ENCODE measurements at places on chromosomes 7 and 10.

GRCh38 chr10:133274751-133275683 lies 1.7 kb downstream of the ADAM8 start:
- DNase-seq: no peak

GRCh38 chr7:5435291-5436002 lies 11.8 kb upstream of the TNRC18 start:
- DNase-seq: no peak

DNA sequence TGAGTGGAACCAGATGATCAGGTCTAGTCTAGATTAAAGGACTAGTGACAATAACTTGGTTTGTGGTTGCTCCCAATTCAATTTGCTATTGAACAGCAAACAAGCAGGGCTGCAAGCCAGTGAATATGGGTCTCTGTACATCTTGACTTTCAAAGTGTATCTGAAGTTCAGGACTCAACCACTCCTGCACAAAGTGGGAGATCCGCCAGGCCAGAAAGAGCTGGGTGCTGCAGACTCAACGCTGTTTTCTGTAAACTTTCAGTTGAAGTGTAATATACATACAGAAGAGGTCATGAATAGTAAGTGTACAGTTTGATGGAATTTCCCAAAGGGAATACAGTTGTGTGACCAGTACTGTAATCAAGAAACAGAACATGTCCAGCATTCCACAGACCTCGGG lies 416.6 kb downstream of the RPS24 start:
- DNase-seq: no peak

DNA sequence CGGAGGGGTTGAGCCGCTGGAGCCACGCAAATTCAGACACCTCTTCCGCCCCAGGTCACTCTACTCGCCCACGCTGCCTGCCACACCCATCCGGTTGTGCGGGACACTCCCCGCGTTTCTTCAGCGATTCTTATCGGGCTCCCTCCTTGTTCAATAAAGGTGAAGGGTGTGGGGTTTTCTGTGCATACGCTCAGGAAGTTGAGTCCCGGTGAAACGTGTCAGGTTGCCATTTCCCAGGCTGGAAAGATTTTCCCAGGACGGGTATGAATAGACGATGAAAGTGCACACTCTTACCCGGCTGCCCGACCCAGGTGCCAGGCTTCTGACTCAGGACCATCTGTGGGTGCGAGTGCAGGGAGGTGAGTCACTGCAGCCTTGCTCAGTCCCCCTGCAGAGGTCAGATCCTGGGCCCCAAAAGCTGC lies 22.0 kb downstream of the KLF6 start:
- no peak for DNase-seq

- DNase-seq: no peak
These were observed 37.3 kb downstream of the SH3PXD2A start for GRCh38 chr10:103818105-103818504.

DNA sequence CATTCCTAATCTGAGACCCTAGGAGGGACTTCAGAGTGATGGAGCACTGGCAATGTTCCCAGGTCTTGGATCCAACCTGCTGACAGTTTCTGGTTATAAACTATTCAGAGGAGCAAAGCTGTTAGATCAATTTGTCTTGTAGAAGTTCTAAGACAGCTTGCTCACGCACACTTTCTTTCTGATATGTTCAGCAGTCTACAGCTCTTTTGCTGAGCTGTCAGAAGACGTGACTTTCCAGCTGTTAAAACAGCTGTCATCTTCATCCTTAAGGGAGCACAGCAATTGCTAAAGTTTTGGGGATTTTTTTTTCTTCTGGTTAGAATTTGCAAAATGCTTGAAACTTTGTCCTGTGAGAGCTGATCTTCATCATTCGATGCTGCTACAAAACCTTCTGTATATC lies 823.1 kb downstream of the SORCS1 start:
- no peak for DNase-seq

GRCh38 chr10:87775766-87776165 lies 42.3 kb downstream of the ATAD1 start:
- DNase-seq: no peak

GRCh38 chr7:93747019-93747418 lies 143.5 kb downstream of the TFPI2 start:
- DNase-seq: no peak

- no peak for DNase-seq
These were observed 4.6 kb downstream of the ITGB1 start for GRCh38 chr10:32953277-32953927.

GRCh38 chr10:129602938-129603535 lies 136.0 kb downstream of the MGMT start:
- DNase-seq: no peak

GRCh38 chr7:25858525-25859411 lies 293.2 kb upstream of the NFE2L3 start:
- no peak for DNase-seq

DNA sequence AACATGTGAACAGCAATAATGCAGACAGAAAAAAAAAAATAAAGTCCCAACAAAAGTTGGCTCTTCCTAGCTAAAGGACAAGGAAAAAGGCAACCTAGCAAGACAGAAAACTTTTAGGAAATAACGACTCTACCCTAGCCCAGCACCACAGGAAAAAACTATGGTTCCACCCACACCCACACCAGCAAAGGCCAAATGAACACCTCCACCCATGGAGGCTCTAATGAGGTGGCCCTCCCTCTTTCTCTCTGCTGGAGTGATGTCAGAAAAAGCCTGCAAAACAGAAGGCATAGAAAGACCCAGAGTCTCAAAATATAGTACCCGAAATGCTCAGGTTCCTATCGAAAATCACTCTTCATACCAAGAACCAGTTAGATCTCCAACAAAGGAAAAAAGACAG lies 28.4 kb downstream of the SYPL1 start:
- DNase-seq: no peak

DNA sequence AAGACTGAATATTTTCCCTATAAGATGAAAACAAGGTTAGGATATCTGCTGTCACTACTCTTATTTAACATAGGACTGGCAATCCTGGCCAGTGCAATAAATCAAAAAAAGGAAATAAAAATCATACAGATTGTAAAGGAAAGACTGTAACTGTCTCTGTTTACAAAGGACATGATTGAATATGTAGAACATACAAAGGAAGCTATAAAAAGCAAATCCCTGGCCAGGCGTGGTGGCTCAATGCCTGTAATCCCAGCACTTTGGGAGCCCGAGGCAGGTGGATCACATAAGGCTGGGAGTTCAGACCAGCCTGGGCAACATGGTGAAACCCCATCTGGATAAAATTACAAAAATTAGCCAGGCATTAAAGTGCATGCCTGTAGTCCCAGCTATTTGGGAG lies 15.8 kb downstream of the ZNF485 start:
- no peak for DNase-seq

GRCh38 chr10:28997734-28998133 lies 291.1 kb upstream of the LYZL1 start:
- no peak for DNase-seq

- DNase-seq: no peak
These were observed 29.7 kb downstream of the AGAP3 start for GRCh38 chr7:151115836-151116418.

- DNase-seq: no peak
These were observed 22.2 kb downstream of the MRC1 start for GRCh38 chr10:17831341-17831740.

DNA sequence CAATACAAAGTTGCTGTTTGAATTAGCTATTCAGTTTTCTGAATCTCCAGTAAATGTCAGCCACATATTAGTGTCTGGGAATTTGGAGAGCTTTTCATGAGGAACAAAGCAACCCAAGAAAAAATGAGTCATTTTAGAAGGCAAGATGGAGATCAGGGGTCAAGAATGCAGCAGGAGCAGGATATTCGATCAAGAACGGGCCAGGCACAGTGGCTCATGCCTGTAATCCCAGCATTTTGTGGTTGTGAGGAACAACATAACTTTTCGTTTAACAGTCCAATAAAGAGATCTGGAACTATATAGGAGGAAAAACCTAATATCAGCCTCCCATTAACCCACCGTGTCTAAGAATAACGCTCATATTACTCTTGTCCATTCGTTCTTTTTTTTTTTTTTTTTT lies 600.5 kb downstream of the MAGI2 start:
- no peak for DNase-seq

DNA sequence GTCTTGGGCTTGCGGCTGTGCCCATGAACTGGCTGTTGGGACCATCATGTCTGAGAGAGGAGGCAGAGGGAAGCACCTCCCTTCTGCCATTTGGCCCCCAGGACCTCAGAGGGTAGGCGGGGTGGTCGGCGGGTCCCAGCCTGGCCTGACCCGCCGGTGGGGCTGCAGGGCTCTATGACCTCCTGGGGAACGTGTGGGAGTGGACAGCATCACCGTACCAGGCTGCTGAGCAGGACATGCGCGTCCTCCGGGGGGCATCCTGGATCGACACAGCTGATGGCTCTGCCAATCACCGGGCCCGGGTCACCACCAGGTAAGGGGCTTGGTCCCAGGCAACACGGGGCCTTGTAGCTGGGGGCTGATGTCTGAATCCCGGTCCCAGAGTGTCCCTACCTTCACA lies 14.1 kb downstream of the SUMF2 start:
- DNase-seq: no peak

Measured in NCI-H446 treated with DMSO at 0.1 percent for 48 hours (cell line).